ENCODE measurements at places on chromosomes 4 and X. TPM values are rescaled to one million over a fixed set of nuclear protein-coding genes. Genes with fewer than 3 reads are reported as not detected.

GRCh38 chr4:56129431-56129861 is 180.7 kb downstream of the CEP135 start:
- peak overlapping the region; percentile 39 for H3K27ac ChIP-seq
- H3K4me1 ChIP-seq, result peaks cover 32% of the 10 kb centered on the region
- H3K36me3 ChIP-seq, result no peaks in the 10 kb centered on the region
- peak overlapping the region; percentile 16 for H3K4me3 ChIP-seq
- no peaks in the 10 kb centered on the region for H3K27me3 ChIP-seq

ASB5 gene
- not detected for total RNA-seq

DNA sequence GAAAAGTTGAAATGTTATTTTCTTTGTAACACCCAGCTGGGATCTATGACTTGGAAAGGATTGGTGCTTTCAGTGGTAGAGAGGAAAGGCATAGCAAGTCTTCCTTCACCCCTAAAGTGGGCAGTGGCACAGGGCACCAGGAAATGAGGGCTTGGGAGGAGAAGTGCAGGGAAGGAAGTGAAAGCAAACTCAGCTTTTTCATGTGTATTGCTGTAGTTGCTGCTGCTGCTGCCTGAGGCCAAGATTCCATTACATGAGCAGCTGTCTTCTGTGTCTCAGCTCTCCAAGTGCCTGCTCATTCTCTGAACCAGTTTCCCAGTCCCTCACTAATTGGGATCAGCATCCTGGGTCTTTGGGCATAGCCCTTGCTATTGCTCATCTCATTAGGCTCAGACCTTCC is 2.6 kb downstream of the HCCS start:
- no peak overlapping the region for H3K4me3 ChIP-seq
- H3K4me1 ChIP-seq, result peaks cover 4% of the 10 kb centered on the region
- no peak for DNase-seq
- H3K27me3 ChIP-seq, result no peaks in the 10 kb centered on the region

- no peak for DNase-seq
- no peaks in the 10 kb centered on the region for H3K36me3 ChIP-seq
- H3K4me1 ChIP-seq, result no peaks in the 10 kb centered on the region
- no peaks in the 10 kb centered on the region for H3K27me3 ChIP-seq
These were observed 993.1 kb downstream of the RPA4 start for GRCh38 chrX:97876697-97877407.

DNA sequence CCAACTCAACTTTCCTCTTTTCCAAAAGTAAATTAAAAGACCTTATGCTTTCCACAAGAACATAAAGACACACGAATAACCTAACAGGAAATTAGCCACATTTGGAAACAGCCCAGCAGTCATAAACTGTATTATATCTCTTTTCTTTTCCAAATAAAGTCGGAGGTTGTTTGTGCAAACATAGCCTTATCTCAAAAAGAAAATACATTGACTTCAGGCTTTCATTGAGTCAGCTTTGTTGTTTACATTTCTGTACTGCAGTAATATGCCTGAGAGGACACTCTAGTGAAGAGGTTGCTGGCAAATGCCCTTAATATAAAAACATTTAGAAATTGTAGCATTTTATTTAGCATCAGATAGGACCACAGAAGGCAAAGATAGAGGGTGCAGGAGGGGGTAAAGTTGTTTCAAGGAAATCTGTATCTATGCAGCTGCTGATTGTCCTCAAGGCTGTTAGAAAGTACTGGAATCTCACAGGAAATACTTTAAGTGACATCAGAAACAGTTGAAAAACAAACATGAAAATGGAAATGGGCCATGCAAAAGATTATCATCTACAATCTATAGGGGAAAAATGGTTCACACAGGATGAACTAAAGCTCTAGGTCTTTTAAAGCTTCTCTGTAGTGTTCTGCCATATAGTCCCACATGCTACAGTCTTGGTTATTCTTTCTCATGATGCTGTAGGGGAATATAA is 14.5 kb downstream of the LNX1 start:
- H3K4me1 ChIP-seq, result no peaks in the 10 kb centered on the region
- no peaks in the 10 kb centered on the region for H3K36me3 ChIP-seq
- H3K27ac ChIP-seq, result no peak overlapping the region
- DNase-seq, result no peak

UGT8 gene
- total RNA-seq, result 0.98 TPM

GRCh38 chr4:94649381-94650133 is 108.2 kb upstream of the BMPR1B start:
- no peak overlapping the region for H3K27ac ChIP-seq
- no peak for DNase-seq
- no peaks in the 10 kb centered on the region for H3K4me1 ChIP-seq
- no peaks in the 10 kb centered on the region for H3K36me3 ChIP-seq
- H3K27me3 ChIP-seq, result no peaks in the 10 kb centered on the region

DCAF8L2 gene
- not detected for total RNA-seq

Data from glutamatergic neuron (in vitro differentiated cells).